ENCODE measurements at places on chromosomes 4 and X. TPM values are rescaled to one million over a fixed set of nuclear protein-coding genes. Genes with fewer than 3 reads are reported as not detected.

The GASK1B gene
- 35.5 TPM for polyA plus RNA-seq

The EOLA2 gene
- polyA plus RNA-seq: 31.4 TPM

The PABPC5 gene
- polyA plus RNA-seq: 4.2 TPM

The CXXC4 gene
- 6.9 TPM for polyA plus RNA-seq

The P2RY10 gene
- polyA plus RNA-seq: not detected

The ERVMER34-1 gene
- polyA plus RNA-seq: 2.7 TPM

The PAGE1 gene
- polyA plus RNA-seq: not detected

The STARD8 gene
- polyA plus RNA-seq: 21.0 TPM

The MAOB gene
- 55.3 TPM for polyA plus RNA-seq

The CENPE gene
- 11.6 TPM for polyA plus RNA-seq

The FMR1NB gene
- polyA plus RNA-seq: not detected

The IL21 gene
- not detected for polyA plus RNA-seq

The CT45A3 gene
- not detected for polyA plus RNA-seq

The MSX1 gene
- 1.1 TPM for polyA plus RNA-seq

DNA sequence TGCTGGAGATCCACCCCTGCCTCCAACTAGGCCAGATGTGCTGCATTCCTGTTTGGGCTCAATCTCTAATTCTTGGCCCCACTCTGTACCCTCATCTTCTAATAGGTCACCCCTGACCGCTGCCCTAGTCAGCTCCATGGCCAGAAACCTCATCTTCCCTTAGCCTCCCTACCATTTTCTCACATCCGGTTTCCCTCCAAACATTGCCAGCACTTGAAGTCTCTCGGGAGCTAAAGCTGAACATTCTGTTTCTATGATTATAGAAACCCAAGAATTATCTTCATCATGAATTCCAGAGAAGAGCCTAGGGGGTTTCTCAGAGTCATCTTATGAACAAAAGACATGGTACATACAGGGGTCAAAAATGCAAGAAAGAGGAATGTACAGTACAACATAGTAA lies 179.7 kb downstream of the AMELX start:
- no peak for DNase-seq

- DNase-seq: no peak
These were observed 69.2 kb downstream of the KIT start for GRCh38 chr4:54726907-54727306.

DNA sequence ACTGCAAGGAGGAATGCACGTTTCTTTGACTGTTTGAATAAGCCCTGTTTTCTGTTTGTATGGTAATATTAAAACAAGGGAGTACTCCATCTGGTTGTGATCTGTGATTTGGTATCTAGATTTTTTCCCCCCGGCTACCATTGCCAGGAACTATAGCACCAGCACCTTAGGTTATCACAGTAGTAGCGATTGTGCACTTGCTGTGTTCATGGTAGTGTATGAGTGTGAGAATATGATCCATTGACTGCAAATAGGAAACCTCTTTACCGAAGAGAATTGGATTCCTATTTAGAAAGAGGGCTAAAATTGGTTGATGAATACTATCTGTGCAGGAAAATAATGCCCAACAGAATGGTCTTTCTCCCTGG lies 69.9 kb downstream of the LARP7 start:
- DNase-seq: no peak

GRCh38 chr4:74367656-74368290 lies 2.8 kb downstream of the EREG start:
- no peak for DNase-seq

DNA sequence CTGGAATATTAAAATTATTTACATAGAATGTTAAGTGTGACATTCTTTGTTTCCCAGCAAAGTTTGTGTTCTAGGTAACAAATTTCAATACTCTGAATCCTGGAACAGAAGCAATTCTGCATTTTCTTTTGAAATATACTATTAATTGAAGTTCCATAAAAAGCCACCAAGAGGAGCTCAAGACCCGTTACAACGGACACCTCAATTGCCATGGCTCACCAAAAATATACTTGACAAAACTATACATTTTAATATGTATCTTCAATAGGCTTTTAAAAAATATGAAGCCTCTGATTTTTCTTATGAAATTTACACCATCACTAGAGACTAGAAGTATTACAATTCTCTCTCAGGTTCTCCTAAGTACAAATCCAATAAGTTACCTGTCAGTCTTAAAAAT lies 111.4 kb downstream of the NYX start:
- DNase-seq: no peak

GRCh38 chr4:971666-972500 lies 1.5 kb downstream of the DGKQ start:
- DNase-seq: no peak

- DNase-seq: no peak
These were observed 35.8 kb downstream of the RFC1 start for GRCh38 chr4:39330353-39330752.

- no peak for DNase-seq
These were observed 38.6 kb downstream of the MFAP3L start for GRCh38 chr4:169987327-169988228.

DNA sequence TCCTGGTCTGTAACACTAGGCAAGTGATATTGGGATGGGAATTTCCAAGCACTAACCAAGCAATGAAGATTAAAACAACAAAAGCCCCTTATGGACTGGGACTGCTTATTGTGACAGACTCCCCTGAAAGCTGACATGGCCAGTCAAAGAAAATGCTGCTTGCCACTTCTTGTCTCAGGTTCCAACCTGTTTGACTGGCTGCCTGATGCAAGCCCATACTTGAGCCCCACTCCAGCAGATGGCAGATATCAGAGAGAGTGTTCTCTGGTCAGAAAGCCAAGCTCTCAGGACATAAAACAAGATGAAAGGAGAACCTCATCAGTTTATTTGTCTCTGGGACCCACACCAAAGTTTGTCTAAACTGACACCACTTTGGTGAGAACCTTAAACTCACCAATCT lies 15.5 kb upstream of the IGBP1 start:
- DNase-seq: no peak

DNA sequence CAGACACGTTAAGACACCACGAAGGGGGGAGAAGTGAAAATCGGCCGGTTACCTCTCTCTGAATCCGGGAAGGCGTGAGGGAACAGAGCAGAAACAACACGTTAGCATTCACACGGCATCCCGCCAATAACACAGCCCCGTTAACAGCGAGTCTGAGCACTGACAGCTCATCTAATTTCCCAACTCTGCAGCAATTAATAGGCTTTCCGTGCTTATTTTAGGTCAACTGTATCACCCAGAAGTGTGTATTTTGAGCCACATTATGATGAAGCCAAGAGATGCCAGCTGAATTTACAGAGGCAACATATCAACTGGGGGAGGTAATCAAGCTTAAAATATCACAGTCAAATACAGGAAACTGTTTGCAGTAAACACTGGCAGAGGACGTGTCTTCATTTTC lies 92.6 kb downstream of the NSUN7 start:
- DNase-seq: no peak

DNA sequence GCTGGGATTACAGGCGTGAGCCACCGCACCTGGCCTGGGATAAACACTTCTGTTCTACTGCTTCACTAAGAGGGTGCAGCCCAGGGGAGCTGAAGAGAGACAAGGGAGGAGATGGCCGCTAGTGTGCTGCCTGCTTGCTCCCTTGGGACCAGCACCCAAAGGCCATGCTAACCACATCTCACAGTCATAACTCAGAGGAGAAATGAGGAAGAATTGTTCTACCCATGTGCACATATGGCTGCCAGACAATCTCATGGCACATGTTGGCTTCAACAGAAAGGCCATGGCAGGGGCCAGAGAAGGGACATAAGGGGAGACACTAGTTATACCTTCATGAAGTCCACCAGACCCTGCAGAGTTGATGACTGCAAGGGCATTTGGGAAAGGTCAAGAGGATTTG lies 22.4 kb downstream of the CLDN22 start:
- DNase-seq: no peak

- no peak for DNase-seq
These were observed 571.5 kb downstream of the KCNIP4 start for GRCh38 chr4:21377046-21377445.

- DNase-seq: no peak
These were observed 142.2 kb downstream of the GLRA3 start for GRCh38 chr4:174686826-174687225.

DNA sequence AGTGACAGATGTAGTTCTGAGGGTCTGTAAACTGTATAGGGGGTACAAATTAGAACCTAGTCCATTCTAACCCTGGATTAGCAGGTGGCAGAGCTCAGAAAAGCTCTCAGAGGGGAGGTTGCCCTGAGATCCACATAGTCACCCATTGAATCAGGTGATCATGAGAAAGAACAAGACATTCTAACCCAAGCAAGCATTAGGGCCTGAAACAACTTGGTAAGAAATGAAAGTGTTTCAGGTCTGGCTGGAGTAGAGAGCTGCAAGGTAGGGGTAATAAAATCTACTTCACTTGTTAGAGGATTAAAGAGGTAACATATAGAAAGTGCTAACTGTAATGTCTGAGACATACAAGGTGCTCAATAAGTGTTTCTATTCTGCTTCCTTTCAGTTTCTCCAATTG lies 8.8 kb upstream of the BMP2K start:
- no peak for DNase-seq

DNA sequence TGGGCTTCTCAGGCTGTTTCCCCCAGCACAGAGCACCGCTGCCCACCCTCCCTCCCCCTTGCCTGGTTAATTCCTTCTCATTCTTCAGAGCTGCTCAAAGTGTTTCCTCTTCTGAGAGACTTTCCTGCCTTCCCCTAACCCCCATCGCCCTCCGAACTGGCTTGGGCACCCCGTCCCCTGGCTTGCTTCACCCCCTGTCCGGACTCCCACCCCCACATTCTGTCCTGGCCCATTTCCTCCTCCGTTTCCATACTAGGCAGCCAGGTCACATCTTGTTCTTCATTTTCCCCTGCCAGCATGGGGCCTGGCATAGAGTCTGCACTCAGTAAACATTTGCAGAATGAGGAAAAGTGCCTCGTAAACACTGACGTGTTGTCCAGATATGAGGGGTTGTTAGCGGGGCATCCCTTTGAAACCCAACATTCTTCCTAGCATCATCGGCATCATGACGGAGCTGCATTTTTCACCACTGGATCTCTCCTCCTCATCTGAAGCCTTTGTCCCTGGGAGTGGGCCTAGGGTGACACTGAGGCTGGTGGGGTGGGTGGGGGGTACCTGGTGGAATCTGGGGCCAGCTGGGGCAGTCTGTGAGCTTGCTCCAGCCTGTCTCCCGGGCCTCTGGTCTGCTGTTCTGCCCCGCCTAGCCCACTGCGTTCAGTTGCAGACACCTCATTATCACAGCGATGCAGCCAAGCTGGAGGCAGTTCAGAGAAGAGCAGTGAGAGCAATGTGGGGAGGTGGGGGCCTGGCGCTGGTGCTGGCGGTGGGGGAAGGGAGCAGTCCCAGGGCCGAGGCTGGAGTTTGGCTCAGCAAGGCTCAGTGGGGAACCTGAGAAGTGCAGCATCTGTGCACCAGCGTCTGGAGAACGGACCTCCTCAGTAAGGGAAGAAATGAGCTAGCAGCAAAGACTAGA lies 149.4 kb upstream of the PJA1 start:
- no peak for DNase-seq

- DNase-seq: no peak
These were observed 112.6 kb downstream of the GLRA2 start for GRCh38 chrX:14641681-14642655.

DNA sequence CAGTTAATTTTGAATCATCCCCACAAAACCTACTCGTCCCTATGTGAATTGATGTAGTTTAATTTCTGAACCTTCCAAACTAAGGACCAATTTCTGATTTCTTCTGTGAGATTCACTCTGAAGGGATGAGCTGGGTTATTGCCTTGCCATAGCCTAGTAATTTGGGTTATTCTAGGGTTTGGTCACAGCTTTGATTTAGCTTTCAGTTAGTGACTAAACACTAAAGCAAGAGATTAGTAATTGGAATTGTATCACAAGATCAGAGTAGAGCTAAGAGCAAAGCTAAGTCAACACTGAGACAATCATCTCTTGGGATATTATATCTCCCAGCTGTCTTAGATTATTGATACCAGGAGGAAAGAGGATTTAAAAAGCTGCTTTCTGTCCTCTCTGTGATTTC lies 588.0 kb downstream of the CCSER1 start:
- no peak for DNase-seq

- no peak for DNase-seq
These were observed 18.7 kb upstream of the PLCXD1 start for GRCh38 chrX:262381-262909.

DNA sequence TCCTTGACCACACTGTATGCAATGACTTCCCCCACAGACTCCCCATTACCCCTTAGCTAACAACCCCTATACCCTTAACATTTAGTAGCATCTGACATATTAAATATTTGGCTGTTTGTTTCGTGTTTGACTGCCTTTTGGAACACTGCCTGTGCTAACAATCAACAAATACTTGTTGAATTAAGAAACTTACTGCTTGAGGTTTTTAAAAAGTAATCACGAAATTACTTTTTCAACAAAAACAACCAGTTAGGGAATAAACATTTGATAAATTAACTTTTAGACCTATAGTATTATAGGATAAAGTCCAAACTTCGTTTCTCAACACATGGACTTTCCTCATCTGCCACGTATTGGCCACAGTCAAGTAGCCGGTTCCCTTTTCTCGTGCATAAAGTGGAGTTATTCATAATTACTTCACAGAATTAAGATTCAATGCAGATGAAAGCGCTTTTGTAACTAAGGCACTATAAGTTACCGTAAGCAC lies 555 bp upstream of the ELMOD2 start:
- peak; percentile 5 for DNase-seq

GRCh38 chrX:121987163-121987562 lies 939.8 kb downstream of the GLUD2 start:
- no peak for DNase-seq

DNA sequence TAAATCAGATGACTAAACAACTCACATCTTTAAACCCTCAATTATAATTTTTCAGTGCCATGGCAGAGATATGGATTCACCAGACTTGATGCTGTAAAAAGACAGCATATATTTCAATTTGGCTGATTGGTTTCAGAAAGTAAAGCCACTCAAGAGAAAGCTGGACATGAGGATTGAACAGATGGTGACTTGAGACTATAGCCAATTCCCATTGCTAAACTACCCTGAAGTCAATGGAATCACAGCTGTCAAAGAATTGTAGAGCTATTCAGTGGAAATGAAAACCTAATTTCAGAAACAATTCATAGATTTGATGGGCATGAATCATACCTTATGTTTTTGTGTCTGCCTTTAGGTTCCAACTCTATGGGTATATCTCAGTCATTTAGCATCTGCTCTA lies 510.6 kb upstream of the BOD1L1 start:
- no peak for DNase-seq

- DNase-seq: no peak
These were observed 6.0 kb downstream of the DGKQ start for GRCh38 chr4:967113-968104.

GRCh38 chr4:112736718-112737135 lies 99.8 kb downstream of the LARP7 start:
- no peak for DNase-seq

- no peak for DNase-seq
These were observed 67.7 kb downstream of the RHOH start for GRCh38 chr4:40264497-40264896.

GRCh38 chr4:6937754-6938153 lies 28.1 kb downstream of the TBC1D14 start:
- no peak for DNase-seq

DNA sequence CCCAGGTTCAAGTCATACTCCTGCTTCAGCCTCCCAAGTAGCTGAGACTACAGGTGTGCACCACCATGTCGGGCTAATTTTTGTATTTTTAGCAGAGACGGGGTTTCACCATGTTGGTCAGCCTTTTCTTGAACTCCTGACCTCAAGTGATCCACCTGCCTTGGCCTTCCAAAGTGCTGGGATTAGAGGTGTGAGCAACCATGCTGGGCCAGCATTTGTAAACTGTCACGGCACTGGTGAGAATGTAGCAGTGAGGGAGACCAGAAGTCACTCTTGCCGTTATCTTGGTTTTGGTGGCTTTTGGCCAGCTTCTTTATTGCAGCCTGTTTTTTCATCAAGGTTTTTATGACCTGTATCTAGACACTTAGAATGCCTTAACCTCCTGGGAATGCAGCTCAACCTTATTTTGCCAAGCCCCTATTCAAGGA lies 22.4 kb downstream of the PCDH18 start:
- no peak for DNase-seq
